ENCODE measurements at places on chromosomes 6 and 20. TPM values are rescaled to one million over a fixed set of nuclear protein-coding genes. Genes with fewer than 3 reads are reported as not detected.
A peak's percentile ranks its signal among the peaks of the same experiment; 100 is the strongest.

GRCh38 chr6:87723170-87724078 lies 21.4 kb upstream of the AKIRIN2 start:
- DNase-seq, result peak; percentile 81

DNA sequence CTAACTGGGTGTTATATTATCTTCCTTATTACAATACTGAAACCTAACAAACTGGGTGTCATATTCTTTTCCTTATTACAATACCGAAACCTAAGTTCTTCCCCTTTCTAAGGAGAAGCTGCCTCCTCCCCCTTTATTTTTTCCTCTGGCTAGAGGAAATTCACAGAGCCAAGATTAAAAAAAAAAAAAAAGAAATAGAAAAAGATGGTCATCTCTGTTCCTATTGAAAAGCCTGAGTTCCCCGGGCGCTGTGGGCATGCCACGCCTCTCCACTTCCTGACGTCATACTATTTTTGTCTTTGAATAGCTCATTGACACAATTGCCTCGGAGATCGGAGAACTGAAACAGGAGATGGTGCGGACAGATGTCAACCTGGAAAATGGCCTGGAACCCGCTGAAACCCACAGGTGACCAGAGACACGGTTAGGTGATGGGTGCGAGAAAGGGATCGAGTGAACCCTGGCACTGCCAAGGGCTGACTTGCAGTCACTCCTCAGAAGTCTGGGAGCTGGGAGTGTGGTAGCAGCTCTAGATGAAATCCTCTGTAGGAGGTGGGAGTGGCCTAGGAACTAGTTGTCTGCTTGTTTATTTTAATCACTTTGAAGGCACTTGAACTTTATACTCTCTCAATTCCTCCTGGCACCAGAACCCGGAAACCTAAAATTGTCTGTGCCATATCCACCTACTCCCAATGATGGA lies 82.2 kb upstream of the NAA20 start:
- DNase-seq, result no peak

GRCh38 chr20:58054780-58055373 lies 173.6 kb downstream of the ANKRD60 start:
- peak; percentile 52 for DNase-seq

DNA sequence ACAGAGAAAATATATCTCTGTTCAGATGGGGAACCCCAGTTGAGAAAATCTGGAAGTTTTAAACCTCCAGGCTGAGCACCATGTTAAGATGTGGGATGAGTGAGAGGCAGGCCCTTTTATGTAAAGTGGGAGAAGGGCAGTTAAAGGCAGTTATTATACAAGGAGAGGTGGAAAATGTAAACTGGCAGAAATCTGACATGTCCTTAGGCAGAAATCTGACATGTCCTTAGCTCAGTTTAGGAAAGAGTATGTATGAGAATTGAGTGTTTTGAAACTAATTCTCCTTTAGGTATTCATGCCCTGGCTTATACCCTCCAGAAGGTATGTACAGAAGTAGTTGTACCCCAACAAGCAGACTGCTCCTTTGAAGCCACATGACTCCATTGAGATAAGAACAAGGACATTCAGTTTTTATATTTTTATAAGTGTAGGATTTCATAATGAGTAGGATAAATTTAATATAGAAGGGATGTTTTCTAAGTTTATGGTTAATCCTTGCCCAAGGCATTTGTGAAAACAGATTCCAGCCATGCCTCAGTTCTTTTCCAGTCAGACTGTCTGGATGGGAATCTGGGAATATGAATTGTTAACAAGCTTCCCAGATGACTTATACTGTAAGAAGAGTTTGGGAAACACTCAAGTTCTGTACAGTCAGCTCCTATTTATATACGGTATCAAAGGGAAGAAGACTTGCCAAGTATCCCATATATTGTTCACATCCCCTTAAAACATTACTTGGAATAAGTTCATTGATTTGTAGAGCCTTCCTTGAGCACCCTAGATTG lies 87.7 kb downstream of the SCAND1 start:
- no peak for DNase-seq

- DNase-seq, result no peak
Measured at GRCh38 chr20:24871480-24872213, 77.4 kb upstream of the CST7 start.

DNA sequence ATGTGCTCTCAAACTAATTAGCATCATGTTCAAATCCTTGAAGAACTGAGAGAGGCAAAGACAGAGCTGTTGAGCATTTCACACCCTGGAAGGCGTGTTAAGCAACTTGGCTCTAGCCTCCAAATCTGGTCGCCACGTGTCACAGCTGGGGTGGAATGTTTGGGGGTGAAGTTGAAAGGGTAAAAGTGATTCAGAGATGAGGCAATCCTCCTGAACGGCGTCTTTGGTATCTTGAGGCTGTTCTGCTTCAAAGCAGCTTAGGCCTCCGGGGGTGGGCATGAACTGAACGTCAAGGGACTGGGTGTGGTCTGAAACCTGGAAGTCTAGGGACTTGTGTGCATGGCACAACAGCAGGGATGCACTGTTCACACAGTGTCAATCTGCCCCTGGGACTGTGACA lies 62.3 kb downstream of the TRAM2 start:
- no peak for DNase-seq

DNA sequence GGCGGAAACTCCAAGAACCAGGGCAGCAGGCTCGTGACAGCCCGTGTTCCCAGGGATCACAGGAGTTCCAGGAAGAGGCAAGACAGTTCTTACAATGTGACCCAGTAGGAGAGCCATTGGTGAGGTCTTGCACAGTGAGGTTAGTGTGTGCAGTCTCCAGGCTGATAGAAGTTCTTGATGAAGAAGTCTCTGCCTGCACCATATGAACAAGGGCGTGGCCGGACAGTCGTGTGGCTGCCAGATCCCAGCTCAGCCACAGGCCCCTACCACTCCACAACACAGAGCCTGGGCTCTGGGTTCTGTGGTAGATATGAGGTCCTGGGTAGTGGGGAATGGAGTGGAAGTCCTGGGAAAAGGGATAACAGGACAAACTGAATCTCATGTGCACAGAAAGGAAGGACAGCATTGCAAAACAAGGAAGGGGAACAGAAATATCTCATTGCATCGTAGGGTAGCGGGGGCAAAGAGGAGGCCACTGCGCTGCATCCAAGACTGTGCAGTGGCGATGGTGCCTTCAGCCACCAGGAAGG lies 65.2 kb downstream of the STX11 start:
- DNase-seq, result no peak

The SYNDIG1 gene
- 5.4 TPM for total RNA-seq

The SLC35D3 gene
- 0.57 TPM for total RNA-seq
